CD4-positive, alpha-beta T cell treated with Interferon gamma for 1 hour (primary cell): ENCODE measurements at places on chromosomes 16 and 17.

DNA sequence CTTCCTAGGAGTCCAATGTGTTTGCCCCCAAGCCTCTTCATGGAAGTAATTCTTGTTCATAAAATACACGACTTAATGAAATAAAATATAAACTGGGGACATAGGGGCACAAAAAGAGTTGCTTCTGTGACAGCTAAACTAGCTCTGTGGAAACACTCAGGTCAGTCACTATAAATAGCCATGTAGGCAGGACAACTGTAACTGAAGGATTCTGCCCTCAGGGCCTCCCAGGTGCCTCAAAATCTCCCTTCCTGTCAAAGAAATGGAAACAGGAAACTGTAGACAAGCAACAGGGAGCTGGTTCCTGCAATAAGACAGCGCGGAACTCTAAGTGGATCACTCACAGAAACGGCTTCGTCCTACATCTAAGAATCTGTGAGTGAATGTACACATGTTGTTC, 178.1 kb upstream of the ZFHX3 start:
- DNase-seq: no peak

DNA sequence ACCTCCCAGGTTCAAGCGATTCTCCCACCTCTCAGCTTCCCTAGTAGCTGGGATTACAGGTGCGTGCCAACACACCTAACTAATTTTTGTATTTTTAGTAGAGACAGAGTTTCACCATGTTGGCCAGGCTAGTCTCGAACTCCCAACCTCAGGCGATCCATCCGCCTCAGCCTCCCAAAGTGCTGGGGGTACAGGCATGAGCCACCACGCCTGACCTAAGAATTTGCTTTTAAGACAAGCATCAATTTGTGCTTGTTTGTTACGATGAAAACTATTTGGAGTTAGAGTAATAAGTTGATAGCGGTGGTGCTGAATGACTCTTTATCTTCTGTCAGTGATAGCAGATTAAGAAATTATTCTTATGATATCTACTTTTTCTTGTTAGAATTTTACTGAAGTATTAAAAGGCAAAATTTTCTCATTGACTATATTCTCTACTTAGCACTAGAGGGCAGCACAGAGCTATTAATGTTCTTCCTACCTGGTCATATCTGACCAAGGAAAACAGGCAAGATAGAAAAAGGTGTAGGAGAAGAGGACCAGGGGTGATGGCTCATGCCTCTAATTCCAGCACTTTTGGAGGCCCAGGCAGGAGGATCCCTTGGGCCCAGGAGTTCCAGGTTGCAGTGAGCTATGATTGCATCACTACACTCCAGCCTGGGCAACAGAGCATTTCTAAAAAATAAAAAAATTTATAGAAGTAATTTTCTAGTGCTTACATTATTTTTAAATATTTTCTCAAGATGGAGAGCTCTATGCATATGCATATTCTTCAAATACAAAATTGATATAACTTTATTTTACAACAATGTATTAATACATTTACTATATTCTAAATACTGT, 24.5 kb downstream of the STXBP4 start:
- no peak for DNase-seq

DNA sequence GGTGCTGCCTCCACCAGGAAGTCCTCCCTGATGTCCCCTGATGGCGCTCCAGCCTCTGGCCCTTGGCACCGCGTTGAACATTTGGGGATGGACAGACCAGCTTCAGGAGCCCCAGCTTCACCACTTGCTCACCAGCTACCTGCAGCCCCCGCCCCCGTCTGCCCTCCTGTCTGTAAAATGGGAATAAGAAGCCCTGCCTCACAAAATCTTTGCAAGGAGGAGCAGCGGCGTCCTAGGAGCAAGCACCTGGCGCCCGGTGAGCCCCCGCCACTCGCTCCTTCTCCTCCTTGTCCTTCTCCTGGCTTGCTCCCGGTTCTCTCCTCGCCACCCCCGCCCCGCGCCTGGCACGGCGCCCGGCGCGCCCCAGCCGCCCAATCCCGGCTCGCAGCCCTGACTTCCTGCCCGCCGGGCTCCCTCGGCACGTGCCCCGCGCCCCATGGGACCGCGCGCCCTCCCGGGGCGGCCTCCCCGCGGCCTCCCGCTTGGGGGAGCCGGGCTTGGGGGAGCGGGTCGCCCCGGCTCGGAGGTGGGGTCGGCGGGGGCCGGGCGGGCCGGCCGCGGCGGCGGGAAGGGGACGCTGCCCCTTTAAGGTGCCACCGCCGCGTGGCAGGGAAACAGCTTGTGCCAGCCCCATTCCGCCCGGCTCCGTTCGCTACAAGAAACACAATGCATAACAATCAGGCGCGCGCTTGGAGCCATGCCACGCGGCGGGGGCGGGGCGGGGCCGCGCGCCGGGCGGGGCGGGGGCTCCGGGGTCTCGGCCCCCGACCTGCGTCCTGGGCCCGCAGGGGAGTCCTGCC, 9.1 kb upstream of the PPP1R1B start:
- DNase-seq: peak; percentile 37

- DNase-seq: no peak
Observed at GRCh38 chr16:10664720-10665126, 30.0 kb downstream of the TEKT5 start.

DNA sequence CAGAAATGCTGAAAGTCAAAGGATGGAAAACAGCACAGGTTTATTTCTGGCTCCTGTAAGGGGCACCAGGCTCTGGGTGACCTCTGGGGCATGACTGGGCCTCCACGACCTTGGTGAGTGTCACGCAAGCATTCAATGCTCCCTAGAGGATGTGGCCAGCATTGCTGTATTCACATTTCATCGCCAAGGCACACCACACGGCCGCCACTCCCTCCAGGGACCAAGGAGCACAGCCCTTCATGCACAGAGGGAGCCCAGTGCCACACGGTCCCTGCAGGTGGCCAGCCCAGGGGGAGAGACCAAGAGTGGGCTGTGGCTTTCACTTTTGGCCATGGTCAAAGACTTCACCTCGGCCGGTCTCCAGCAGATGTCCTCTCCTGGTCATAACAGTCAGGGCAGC, 137.4 kb upstream of the TNRC6C start:
- no peak for DNase-seq

- no peak for DNase-seq
Observed at GRCh38 chr16:67966549-67967182, 1.8 kb downstream of the SLC12A4 start.

DNA sequence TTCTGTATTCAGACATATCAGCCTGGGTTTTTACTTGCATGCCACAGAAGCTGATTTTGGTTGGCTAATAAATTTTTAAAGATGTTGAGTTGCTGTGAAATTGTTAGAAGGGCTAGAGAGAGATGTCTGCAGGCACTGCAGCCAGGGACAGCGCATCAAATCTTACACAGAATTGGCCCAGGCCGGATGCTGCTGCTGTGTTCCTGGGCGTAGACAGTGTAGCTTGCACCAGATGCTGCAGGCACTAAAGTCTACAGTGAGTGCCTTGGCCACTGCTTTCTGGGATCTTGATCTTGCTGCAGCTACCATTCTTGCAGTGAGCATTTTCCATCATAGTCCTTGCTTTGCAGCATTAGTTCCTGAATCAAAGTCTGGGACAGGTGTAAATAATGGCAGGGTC, 169.9 kb downstream of the SPECC1 start:
- DNase-seq: no peak

- no peak for DNase-seq
Observed at GRCh38 chr17:21253646-21254441, 634 bp upstream of the NATD1 start.

- DNase-seq: no peak
Observed at GRCh38 chr17:21495281-21495680, 119.1 kb downstream of the KCNJ12 start.

GRCh38 chr17:8606401-8606800, 24.1 kb downstream of the MYH10 start:
- DNase-seq: no peak

DNA sequence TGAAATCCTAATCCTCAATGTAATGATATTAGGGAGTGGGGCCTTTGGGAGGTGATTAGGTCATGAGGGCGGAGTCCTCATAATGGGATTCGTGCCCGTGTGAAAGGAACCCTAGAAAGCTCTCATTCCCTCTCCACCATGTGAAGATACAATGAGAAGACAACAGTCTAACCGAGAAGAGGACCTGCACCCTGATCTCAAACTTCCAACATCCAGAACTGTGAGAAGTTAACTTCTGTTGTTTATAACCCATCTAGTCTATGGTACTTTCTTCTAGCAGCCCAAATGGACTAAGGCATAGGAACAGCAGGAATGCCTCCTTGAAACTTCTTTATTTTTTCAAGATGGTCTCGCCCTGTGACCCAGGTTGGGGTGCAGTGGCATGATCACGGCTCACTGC, 24.7 kb downstream of the WSB1 start:
- no peak for DNase-seq

DNA sequence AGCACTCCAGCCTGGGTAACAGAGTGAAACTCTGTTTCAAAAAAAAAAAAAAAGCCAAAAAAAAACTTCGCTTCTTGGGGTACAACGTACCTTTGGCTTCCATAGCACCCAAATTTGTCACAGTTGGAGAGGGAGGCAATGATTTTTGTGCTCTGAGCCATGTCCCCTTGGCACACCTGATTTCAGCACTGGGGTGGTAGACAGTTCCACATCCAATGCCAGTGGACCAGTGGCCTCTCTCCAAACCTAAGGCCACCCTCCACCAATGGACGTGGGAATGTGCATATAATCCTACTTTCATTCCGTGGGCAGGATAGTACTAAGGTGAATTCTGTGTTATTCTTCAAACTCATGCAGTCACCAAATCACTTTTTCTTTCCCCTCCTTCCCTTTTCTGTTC, 47.5 kb downstream of the SALL1 start:
- no peak for DNase-seq

DNA sequence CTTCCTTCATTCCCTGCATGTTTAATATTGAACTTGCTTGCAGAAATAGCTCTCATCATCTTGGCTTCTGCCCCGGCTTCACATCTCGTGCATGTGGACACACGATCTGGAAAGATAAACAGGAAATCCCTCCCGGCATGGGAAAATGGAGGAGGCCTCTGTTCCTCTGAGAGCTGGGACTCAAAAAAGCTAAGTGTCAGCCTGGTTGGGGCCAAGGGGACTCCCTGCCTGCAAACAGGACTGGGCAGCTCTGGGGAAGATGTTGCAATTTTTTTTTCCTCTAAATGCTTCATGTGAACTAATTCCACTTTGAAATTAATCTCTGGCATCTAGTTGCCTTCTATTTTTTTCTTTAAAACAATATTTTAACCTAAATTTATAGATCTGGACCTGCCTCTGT, 24.8 kb downstream of the ITPRIPL2 start:
- DNase-seq: no peak

DNA sequence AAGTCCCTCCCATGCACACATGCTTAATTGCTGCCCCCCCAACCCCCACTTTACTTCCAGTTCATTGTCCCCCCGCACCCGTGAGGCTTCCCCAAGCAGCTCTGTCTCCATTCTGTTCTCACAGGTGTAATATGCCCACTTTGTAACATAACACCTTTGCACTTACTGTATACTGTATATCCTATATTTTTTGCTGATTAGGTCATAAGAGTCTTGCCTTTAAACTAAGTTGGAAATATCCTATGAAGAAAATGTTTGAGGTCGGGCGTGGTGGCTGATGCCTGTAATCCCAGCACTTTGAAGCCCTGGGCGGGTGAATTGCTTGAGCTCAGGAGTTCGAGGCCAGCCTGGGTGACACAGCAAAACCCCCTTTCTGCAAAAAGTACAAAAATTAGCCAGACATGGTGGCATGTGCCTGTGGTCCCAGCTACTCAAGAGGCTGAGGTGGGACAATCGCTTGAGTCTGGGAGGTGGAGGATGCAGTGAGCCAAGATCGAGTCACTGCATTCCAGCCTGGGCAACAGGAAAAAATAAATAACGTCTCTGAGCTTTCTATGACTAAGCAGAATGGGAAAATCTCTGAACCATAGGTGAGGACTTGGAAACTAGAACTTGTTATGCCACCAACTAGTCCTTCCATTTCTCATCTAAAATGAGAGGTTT, 76.1 kb downstream of the TNRC6C start:
- DNase-seq: no peak

DNA sequence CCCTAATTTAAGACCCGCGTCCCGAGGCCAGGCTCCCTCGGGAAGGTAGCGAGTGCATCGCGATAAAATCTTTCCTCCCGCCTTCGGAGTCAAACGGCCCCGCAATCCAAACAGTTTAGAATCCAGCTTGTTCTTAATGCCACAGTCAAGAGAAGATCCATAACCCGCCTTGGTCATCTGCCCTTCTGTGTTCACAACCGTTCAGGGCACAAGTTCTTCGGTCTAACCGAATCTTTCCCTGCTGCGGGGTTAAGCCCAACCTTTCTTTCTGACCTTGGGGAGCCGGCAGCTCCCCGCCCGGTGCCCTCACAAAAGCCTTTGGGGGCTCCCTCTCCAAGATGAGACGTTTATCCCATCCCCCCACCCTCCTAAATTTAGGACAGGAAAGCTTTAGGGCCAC, 30.3 kb downstream of the CPSF4L start:
- DNase-seq: no peak

DNA sequence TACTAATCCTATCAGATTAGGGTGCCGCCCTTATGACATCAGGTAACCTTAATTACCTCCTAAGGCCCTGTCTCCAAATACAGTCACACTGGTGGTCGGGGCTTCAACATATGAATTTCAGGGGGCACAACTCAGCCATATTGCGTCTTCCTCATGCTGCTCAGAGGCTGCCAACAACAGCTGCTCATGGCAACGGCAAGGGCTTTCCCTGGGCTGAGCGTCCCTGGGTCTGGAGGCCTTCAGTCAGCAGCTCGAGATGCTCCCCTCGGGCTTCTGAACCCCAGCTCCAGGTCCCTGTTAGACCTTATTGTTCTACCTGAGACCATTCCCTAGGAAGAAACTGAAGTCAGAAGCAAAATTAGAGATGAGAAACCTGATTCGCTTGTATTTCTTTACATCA, 157.2 kb downstream of the TMEM132E start:
- DNase-seq: no peak

DNA sequence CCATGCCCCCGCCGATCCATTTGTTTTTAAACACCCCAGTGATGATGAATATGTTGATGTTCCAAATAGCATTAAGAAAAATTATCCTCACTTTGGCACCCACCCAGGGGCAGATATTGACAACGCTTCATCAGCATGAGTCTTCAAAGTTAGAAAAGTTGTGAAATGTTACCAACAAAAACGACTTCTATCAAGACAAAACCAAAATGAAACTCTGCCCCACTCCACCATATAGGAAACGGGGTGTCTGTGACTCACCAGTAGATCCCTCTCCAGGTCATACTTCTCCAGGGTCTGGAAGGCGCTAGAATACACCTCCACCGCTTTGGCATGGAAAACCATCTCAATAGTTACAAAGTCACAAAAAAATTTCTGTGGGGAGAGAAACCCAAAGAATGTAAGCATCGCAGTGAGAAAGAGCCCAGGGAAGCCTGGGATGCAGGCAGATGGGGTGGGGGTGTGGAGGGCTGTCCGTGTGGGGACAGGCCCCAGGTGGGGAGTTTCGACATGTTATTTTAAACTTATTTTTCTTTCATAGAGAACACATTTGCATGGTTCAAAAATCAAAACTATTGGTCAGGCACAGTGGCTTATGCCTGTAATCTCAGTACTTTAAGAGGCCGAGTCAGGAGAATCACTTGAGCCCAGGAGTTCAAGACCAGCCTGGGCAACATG, 10.2 kb downstream of the CIBAR2 start:
- DNase-seq: no peak

DNA sequence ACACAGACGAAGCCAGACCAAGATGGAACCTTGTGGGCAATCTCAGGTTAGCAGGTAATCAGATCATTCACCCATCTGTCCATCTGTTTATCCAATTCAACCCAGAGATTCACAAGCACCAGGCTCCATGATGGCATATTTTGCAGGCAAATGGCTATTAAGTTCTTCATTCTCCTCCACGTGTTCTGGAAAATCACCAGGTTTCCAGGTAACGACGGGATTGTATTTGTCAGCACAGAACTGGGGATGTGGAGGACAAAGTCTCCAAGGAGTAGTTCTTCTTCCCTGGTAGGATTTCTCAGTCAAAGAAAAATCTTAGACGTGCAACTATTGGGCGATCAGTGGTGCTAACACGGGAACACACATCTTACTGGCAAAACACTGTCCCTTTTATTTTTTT, 368.8 kb downstream of the SLC39A11 start:
- DNase-seq: no peak
